Lower lobe of right lung (tissue), 2 donors: ENCODE measurements at places on chromosomes 5 and 9. TPM values are rescaled to one million over a fixed set of nuclear protein-coding genes. Genes with fewer than 3 reads are reported as not detected.

Gene COL15A1
- 8.0 TPM for total RNA-seq

Gene ADCY2
- 0.59 TPM for total RNA-seq

Gene GABRA6
- not detected for total RNA-seq

GRCh38 chr5:149724884-149725283 lies 5.2 kb upstream of the PPARGC1B start:
- DNase-seq, result no peak
- no peak overlapping the region for H3K4me3 ChIP-seq
- H3K27ac ChIP-seq, result no peak overlapping the region
- no peaks in the 10 kb centered on the region for H3K4me1 ChIP-seq
- H3K27me3 ChIP-seq, result no peaks in the 10 kb centered on the region

- no peaks in the 10 kb centered on the region for H3K27me3 ChIP-seq
- no peaks in the 10 kb centered on the region for H3K36me3 ChIP-seq
- H3K4me3 ChIP-seq, result no peak overlapping the region
- H3K27ac ChIP-seq, result no peak overlapping the region
- peaks cover 5% of the 10 kb centered on the region for H3K4me1 ChIP-seq
These were observed 274.0 kb upstream of the DAPK1 start for GRCh38 chr9:87223392-87224246.
